NCI-H510A (cell line): ENCODE measurements at places on chromosomes 11 and 22.

DNA sequence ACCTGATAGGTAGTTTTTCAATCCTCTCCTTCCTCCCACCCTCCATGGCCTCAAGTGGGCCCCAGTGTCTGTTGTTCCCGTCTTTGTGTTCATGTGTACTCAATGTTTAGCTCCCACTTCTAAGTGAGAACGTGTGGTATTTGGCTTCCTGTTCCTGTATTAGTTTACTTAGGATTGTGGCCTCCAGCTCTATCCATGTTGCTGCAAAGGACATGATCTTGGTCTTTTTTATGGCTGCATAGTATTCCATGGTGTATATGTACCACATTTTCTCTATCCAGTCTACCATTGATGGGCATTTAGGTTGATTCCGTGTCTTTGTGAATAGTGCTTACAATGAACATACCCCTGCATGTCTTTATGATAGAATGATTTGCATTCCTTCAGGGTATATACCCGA lies 54.1 kb upstream of the CFAP300 start:
- no peak for DNase-seq

- no peak for DNase-seq
These were observed 16.5 kb downstream of the ZBTB16 start for GRCh38 chr11:114075891-114076441.

DNA sequence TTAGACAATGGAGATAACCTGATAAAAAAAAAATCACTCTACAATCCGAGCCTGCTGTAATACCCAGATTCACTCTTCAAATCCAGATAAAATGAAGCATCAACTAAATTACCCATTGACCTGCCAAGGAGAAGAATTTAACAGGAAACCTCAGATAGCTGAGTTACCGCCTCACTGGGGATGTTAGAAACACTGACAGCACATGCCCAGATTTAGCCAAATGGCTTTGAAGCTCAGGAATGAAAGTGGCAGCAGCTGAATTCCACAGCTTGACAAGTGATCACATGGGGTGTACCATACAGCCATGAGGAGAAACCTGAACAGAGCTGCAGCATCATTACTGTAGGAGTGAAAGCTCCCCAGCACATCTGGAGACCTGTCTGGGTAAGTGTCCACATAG lies 807.6 kb downstream of the DLG2 start:
- no peak for DNase-seq

GRCh38 chr22:27122574-27122973 lies 465.2 kb downstream of the MIAT start:
- no peak for DNase-seq

GRCh38 chr22:38115423-38116205 lies 5.1 kb upstream of the BAIAP2L2 start:
- DNase-seq = no peak

DNA sequence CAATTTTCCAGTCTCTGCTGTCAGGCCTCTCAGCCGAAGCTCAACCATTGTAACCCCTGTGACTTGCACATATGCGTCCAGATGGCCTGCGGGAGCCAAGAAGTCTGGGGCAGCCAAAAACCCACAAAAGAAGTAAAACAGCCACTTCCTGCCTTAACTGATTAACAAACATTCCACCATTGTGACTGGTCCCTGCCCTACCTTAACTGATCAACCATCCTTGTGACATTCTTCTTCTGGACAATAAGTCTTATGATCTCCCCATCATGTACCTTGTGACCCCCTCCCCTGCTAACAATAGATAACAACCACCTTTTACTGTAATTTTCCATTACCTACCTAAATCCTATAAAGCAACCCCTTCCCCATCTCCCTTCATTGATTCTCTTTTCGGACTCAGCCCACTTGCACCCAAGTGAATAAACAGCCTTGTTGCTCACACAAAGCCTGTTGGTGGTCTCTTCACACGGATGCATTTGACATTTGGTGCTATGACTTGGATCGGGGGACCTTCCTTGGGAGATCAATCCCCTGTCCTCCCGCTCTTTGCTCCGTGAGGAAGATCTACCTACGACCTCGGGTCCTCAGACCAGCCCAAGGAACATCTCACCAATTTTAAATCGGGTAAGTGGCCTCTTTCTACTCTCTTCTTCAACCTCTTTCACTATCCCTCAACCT lies 1.3 kb upstream of the NDUFC2 start:
- DNase-seq = no peak
